CD4-positive, alpha-beta T cell treated with Interleukin-21 for 1 hour (primary cell): ENCODE measurements at places on chromosomes 16 and 17.
A peak's percentile ranks its signal among the peaks of the same experiment; 100 is the strongest.

- peak; percentile 66 for DNase-seq
Measured at GRCh38 chr17:8894673-8895578, 27.5 kb upstream of the PIK3R6 start.

DNA sequence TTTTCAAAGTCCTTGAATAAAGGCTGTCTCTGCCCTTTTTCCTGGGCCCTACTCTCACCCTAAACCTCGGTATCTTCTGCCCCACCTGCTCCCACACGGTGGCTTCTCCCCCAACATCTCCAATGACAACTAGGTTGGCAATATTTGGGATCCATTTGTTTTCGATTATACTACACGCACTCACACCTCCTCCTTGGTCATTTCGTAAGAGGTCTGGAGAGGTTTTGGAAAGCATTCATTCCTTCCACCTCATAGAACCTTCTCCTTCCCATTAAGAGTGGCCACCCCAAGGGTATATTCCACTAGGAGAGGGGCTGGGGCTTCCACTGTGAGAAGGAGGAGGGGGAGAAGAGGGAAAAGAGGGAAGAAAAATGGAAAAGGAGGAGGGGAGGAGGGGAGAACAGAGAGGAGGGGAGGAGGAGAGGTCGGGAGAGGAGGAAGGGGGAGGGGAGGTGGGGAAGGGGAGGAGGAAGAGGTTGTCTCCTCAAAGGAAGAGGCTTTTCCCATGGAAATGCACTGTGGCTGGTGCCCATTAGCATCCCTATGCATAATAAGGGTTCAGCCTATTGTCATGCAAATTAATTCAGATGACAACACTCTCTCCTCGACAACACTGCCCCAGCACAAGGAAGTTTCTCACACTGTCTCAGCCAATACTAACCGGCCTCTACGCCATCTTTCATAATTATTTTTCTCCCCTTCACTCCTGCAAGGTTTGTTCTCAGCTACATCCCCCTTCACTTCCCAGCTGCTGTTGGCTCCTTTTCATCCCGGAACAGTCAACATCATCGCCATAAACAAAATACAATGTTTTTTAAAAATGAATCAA lies 30.0 kb downstream of the SOX9 start:
- no peak for DNase-seq

DNA sequence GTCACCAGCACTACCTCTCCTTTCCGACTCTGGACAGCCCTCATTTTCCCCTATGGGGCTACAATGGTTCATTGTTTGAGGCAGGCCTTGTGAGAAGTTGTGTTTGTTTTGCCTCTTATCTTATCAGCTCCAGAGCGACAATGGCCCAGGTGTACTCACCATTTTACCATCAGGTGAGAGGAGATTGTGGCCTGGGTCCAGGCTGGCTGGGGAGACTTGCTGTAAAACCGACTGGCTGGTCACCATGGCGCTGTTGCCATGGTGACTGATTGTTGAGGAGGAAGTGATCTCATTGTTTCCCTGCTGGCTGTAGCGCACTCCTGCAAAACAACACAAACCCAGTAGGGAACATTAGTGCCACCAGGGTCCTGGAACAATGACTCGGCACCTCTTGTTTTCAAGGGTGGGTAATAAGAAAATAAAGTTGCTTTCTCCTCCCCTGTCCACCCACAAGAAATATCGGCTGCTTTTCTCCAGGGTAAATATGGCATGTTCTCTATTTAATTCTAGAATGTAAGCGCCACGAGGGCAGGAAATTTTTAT lies 34.4 kb downstream of the HNF1B start:
- no peak for DNase-seq

GRCh38 chr16:26464576-26465266 lies 602.0 kb upstream of the C16orf82 start:
- DNase-seq: no peak

DNA sequence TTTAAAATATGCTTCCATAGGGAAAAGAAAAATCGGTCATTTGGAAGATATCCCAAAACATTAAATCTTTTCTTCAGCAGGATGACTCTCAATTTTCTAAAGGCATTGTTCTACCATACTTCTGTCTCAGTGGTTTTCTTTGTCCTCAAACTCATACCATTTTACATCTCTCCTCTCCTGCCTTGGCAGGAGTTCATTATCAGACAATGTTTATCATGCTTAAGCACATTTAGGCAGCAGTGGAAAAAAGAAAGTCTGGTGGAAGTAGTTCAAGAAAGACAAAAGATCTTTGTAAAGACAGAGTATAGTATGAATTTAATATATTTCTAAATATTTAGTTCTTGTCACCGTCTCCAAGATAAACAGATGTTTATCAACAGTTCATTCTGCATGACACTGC lies 68.2 kb downstream of the CDK12 start:
- DNase-seq: no peak

GRCh38 chr16:29745853-29746345 lies at the start of gene C16orf54:
Gene C16orf54 (minus strand): TSS chr16:29745990. CDS start chr16:29744951, 1,039 bp downstream.
- peak; percentile 97 for DNase-seq
